Activated CD4-positive, alpha-beta T cell treated with anti-CD3 and anti-CD28 coated beads, Interleukin-2, amount 10 ng/mL, durations not matched to agents 24 days and 14 days (primary cell): ENCODE measurements at places on chromosomes 1 and 21. TPM values are rescaled to one million over a fixed set of nuclear protein-coding genes. Genes with fewer than 3 reads are reported as not detected.
A peak's percentile ranks its signal among the peaks of the same experiment; 100 is the strongest.

- no peak for DNase-seq
Observed at GRCh38 chr1:229999004-229999670, 67.9 kb upstream of the GALNT2 start.

DNA sequence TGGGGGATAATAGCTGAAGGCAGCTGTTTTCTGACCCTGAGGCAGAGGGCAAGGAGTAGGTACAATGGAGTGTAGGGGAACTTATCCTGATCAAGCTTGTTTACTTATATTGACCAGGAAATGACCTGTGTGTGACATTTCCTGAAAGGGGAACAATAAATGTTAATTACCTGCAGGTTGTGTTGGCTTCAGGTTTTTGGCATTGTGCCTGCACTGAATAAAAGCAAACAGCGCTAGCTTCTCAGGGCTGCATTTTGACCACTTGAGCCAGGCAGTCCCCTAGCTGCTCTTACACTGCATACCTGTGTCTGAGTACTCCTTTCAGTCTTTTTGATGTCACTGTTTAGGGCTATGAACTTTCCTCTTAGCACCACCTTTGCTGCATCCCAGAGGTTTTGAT is 40.6 kb downstream of the DRAM2 start:
- DNase-seq: no peak

GRCh38 chr1:147267711-147268110 is 25.2 kb downstream of the CHD1L start:
- DNase-seq: no peak

Gene LCA5L
- not detected in 2 replicates for total RNA-seq

Gene BCAN
- not detected in 2 replicates for total RNA-seq

DNA sequence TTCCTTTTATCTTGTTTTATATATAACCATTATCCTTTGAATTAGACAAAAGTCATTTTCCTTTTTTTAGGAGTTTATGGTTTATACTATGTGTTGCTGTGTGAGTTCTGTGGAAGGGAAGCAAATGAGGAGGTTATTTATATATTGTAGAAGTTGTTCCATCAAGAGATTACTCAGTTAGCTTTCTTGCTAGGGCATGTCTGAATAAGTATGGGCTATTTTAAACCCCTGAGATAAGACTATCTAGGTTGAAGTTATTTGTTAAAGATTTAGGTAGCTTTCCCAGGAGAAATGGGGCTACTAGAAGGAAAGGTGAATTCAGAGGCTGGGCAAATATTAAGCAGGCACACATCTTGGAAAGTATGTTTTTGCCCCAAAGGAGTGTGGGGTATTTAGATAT is 16.1 kb upstream of the VAMP4 start:
- DNase-seq: no peak

DNA sequence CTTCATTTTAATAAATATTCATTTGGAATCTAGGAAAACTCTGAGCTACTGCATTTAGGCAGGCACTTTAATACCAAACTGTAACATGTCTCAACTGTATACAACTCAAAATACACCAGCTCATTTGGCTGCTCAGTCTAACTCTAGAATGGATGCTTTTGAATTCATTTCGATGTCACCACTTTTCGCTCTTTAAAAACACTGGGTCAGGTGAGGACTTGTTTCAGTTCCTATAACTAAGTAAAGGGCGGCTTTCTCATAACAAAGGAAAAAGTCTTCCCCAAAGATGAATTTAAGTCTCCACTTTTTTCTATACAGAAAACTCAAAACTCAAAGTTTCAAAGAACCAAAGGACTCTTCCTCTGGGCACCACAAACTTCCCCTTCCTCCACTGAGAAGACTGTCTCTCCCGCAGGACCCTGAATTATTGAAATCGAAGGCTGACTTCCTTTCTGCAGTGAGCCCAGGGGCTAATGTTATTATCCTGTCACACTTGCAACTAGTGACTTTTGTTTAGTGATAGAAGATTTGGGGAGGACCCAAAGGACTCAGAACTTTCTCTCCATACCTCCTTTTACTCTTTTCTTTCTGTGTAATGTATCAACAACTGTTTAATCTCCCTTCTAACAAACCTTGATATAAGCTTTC is 9.7 kb upstream of the DHX9 start:
- DNase-seq: no peak

GRCh38 chr1:26705788-26706311 is 10.0 kb downstream of the ARID1A start:
- DNase-seq: no peak

DNA sequence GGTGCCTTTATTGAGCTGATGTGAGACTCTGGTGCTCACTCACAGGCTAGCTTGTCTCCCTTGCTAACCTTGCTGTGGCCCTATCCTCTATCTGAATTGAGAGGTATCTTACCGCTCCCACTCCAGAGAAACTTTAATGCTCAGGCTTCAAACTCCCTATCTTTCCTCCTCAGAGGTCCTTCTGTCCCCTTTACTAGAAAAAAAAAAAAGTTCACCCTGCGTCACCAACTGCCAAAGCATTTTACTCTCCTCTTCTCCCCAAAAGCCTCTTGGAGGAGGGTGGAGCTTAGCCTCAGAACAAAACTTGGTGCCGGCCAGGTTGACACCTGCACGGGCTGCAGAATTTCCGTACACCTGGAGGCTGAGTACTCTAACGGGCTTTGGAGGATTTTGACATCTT is 55.1 kb downstream of the ATP2B4 start:
- peak; percentile 61 for DNase-seq

GRCh38 chr1:41366455-41367287 is 5.4 kb downstream of the FOXO6 start:
- DNase-seq: peak; percentile 72

DNA sequence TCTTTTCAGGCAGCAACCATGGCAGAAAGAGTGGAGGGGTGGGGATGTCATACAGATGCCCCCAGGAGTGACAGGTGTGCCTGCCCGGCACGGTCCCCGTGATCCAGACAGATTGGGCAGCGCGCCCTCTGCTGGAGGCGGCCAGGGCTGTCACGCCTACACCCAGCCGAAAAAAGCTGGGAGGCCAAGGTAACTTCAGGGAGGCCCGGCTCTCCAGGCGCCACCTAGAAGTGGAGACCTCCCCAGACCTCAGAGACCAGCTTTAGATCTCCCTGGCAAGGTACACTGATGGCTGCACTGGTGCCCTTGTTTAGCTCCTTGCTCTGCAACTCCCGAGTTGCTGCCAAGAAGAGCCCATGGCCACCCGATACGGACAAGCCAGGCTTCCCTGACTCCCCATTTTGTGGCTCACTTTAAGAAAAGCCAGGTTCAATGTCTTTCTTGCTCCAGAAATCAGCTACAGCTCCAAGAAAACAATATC is 6.6 kb downstream of the GOLT1A start:
- DNase-seq: peak; percentile 92

- DNase-seq: no peak
Observed at GRCh38 chr21:26032263-26032662, 138.3 kb downstream of the APP start.

Gene FCRL6
- not detected in 2 replicates for total RNA-seq

DNA sequence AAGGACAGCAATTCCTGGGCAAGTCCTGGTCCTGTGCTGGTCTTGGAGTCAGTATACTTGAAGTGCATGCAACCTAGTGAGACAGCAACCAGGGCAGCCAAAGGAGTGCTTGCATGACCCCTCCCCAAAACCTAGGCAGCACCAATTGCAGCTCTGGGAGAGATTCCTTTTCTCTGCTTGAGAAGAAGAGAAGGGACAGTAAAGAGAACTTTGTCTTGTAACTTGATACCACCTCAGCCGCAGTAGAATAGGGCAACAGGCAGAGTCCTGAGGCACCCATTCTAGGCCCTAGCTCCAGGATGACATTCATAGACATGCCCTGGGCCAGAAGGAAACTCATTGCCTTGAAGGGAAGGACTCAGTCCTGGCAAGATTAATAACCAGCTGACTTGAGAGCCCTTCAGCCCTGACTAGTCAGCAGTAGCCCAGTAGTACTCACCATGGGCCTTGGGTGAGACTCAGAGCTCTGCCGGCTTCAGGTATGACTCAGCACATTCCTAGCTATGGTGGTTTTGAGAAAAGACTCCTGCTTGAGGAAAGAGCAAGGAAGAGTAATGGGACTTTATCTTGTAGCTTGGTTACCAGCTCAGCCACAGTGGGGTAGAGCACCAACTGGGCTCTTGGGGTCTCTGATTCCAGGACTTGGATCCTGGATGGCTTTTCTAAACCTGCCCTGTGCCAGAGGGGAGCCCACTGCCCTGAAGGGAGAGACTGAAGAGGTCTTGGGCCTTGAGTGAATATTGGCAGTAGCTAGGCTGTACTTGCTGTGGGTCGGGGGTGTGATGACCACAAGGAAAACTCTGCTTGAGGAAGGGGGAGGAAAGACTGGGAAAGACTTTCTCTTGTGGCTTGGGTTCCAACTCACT is 51.7 kb upstream of the ACADM start:
- no peak for DNase-seq

Gene HMCN1
- not detected in 2 replicates for total RNA-seq

- no peak for DNase-seq
Observed at GRCh38 chr1:203378556-203379245, 27.8 kb upstream of the FMOD start.

DNA sequence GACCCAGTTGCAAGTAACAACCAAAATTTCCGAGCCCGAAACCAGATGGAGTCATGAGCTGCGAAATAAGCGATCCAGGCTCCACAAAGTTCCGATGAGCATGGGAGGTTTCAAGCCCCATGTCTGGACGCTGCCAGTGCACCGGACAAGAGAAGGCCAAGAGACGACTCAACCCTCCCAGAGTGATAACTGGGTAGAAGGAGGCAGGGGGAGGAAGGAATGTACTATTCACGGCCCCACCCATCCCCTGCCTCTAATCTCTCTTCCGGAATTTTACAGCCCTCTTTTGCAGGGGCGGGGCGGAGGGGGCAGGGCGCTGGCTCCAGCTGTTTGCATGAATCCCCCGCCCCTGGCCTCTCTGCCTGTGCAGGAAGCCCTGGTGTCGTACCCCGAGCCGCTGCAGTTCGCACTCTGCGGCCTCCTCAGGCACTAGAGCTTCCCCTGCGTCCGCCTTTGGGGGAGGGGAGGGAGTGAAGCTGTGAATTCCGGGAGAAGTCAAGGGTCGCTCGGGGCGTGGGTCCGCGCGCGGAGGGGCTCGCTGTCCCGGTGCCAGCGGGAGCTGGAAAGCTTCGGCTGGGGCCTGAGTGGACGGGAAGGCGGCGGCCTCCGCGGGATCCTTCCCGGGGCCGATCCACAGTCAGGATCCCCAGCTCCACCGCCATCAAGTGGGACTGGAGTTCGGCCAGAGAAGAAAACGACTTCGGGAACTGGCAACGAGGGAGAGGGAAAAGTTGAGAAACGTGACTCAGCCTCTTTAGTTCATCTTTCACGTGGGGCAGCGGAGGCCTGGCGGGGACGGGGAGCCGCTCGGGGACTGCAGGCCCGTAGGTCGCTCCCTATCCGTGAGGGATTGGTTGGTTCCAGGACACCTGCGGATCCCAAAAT is 6.3 kb upstream of the PTP4A2 start:
- DNase-seq: peak; percentile 97

Gene TRIM67
- not detected in 2 replicates for total RNA-seq

DNA sequence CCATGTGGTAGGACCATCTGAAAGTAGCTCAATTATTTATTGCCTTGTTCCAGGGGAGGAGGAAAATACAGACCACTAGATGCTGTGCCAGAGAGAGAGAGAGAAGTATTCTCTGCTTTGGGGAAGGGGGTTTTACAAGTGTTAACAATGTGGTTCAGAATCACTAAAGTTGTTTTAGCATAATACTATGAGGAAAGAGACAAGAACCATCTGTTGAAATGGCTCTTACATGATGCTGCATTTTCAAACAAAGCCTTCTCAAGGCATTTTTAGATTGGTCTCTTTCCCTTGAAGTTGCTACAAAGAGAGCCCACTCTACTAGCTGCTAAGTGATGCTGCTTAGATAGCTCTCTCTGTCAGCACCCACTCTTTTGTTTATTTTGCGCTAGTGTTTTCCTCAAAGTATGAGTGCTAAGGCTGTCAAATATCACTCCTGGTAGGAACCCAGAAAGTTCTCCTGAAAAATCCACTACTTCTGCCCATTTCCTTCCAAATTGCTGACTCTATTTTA is 255.1 kb downstream of the NFIA start:
- DNase-seq: no peak

Gene GBP2
- total RNA-seq: 168 and 169 TPM in 2 replicates

Gene GJA9
- total RNA-seq: not detected in 2 replicates

DNA sequence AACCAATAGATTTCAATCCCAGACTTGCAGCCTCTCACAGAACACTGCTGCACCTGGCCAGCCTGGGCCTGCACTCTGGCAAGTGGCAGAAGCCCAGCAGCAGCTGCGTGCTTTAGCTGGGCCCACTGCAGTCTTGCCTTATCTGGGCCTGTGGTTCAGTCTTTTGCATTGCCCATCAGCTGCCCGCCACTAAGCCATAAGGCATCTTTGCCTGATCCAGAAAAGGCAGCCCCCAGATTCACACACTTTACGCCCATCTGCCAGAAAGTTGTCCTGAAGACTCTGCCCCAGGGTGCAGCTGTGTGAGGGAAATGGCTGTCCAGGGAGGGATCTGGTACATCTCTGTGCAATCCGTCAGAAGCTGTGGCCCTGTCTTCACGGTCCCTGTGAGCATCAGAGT is 217.0 kb downstream of the DNAH14 start:
- no peak for DNase-seq

Gene CHAF1B
- 33.4 and 36.5 TPM in 2 replicates for total RNA-seq
